EH (cell line): ENCODE measurements at places on chromosomes 4 and X.

GRCh38 chr4:179007755-179008154, 1565.5 kb upstream of the AGA start:
- no peak for DNase-seq

DNA sequence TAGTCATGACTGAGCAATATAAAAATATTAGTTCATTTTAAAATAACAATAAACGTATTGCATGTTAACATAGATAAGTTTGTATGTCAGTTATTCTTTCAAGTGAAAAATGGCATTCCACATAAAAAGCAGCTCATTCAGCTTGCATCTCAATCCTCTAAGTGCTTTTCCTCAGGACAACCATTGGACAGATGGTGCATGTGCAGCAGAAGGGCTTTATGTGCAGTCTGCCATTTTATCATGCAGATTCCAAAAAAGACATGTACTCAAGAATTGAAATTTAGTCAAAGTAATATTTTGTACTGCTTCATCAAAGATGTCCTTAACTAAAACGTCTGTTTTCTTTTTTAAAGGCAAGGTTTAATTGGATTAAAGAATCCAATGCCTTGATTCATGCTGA, 93.4 kb downstream of the RS1 start:
- DNase-seq = no peak

DNA sequence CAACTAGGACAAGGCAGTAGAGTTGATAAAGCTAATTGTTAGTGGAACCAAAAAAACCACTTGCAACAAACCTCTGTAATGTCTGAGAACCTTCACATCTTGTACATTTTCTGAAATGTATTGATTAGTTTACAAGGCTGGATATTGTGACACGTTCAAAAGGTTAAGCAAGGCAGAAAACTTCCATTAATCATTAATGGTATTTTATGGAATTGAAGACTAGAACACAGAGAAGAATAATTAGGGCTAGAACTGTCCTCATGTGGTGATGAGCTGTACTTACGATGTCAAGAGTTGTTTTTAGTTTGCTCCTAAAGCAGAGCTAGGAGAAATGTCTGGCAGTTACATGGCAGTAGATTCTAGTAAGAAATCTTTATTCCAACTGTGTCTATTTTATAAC, 12.3 kb downstream of the GC start:
- DNase-seq = no peak

- DNase-seq = peak; percentile 82
These were observed 5.5 kb downstream of the CAMK2D start for GRCh38 chr4:113756005-113756410.

- DNase-seq = peak; percentile 87
These were observed at the start of gene ZMAT1 for GRCh38 chrX:101931488-101932248. TSS of gene ZMAT1 (minus strand) at chrX:101932027. CDS start at chrX:101932008, 19 bp downstream.

DNA sequence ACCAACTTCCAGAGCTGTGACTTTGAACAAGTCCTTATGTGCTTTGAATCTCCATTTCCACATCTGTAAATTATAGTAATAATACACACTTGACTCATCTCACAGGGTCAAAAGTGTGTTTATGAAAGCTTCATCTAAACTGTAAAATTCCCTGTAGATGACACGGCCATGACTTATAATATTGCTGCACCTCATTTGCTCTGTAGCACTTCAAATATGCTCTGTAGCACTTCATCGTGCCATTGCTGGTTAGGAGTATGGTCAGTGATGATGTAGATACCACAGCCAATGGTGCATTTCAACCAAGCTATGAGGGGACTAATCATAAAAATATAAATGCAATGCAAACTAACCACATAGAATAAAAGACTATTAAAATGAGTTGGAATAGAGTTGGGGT, 318.6 kb downstream of the ANK2 start:
- DNase-seq = peak; percentile 77
